WTC11 (cell line): ENCODE measurements at places on chromosomes 5 and 9.
A peak's percentile ranks its signal among the peaks of the same experiment; 100 is the strongest.

GRCh38 chr5:16957304-16958196, 21.5 kb upstream of the MYO10 start:
- no peak for DNase-seq

GRCh38 chr5:24188216-24188925, 456.4 kb downstream of the CDH10 start:
- DNase-seq, result no peak

DNA sequence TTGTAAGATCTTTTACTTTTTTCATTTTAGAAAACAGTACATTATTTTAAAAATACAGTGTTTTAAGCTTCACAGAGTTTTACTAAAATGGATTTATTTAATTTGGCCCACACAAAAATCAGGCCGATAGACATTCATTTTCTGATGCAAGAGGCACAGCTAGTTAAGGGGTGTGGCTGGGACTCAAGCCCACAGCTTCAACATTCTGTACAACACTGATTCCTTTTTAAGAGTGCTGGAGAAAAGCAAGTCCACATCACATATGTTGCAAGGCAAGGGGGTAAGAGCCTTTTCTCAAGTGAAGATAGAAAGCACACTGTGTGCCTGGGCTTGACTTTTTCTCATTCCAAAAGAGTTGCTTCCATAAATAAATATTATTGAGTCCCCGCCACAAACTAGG, 195.9 kb downstream of the RFK start:
- no peak for DNase-seq

GRCh38 chr9:133760713-133761290, 22.6 kb upstream of the SARDH start:
- DNase-seq, result no peak

DNA sequence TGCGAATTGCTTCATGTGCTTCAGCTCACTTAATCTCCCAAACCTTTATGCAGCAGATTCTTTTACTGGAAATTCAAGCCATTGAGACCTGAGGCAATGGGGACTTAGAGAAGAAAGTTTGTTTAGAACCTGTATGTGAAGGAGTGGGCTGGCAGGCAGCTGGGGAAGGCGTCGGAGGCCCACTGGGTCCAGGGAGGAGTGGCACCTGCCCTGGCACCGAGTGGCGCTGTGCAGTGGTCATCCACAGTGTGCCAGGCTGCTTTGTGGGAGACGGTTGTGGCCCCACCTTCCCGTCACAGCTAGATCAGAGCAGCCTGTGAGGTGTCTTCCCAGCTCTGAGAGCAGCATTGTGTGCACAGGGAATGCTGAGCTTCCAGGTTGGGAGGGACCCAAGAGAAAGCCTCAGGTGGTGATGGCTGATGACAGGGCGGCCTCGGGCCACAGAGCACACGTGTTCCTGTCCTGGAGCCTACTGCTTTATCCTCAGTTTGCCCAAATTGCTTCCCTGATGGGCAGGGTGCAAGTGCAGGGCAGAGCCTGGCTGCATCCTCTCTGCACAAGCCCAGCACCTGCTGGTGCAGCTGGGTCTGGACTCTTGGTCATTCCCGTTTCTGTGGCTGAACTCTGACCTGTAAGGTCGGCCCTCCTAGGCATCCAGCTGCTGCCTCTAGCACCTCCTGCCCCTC, 175.2 kb downstream of the CACNA1B start:
- DNase-seq, result no peak

DNA sequence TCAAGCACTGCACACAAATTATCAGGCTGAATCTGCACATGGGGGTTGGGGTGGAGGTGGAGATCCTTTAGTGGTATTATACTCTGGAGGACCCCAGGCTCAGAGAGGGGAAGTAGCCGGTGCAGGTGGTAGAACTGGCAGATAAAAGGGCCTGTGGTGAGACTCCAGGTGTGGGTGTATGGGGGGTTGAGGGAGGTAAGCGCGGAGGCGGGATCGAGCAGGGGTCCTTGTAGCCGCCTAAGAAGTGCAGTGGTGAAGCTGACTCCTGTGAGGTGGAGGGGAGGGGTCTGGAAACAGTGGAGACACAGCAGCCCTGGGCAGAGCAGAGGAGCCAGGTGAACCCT, 841 bp downstream of the ACSL6 start:
- DNase-seq, result peak; percentile 23

GRCh38 chr5:96756985-96757384, 50.8 kb downstream of the ERAP1 start:
- DNase-seq, result no peak

DNA sequence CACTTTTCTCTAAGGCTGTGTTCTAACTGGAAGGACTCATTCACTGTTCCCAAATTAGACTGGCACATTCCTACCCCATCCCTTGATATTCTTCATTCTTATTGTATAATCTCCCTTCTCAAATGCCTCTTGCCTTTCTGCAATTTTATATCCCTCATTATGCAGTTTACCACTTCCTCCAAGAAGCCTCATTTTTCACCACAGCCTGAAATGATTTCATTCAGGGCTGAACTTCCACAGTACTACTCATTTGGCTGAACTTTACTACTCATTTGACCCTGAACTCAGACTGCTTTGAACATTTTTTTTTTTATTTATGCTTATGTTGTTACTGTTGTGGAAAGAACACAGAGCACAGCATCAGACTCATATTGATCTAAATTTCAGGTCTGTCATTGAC, 32.7 kb downstream of the GRIA1 start:
- DNase-seq, result no peak

GRCh38 chr5:27402828-27403227, 364.4 kb upstream of the CDH9 start:
- no peak for DNase-seq

GRCh38 chr9:35757226-35757891, 3.3 kb upstream of the MSMP start:
- no peak for DNase-seq

DNA sequence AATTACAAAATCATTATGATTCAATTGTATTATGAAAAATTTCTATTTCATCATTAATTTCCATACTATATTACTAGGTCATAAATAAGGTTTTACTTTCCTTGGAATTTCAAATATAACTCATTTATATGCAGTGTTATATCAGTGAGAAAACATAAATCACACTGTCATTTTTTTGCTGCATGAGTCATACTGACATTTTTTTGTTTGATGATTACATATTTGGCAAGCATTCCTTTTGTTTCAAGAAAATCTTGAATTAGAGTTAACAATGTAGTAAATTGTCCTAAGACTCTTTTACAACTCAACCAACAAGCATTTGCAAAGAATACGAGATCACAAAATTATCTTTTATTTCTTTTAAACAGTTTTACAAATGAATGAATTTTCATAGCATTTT, 298.4 kb upstream of the SEMA6A start:
- no peak for DNase-seq

- no peak for DNase-seq
Observed at GRCh38 chr5:15827741-15828140, 327.8 kb downstream of the FBXL7 start.

DNA sequence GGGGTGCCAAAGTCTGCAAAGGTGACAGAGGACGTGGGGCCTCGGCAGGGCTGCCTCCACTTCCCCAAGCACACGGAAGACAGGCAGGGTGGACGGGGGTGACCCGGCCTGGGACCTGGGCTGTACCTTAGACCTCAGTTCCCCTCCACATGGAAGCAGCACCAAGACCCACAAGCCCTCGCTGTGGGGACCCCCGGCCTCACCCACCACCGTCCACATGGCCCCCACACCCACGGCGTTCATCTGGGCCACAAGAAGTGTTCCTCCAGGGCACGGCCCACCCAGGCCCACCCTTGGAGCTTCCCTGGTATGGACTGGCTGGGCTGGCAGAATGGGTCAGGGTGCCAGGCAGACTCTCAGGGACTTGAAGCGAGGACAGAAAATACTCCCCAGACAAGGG, 45.8 kb upstream of the NKD2 start:
- DNase-seq, result no peak

- no peak for DNase-seq
Observed at GRCh38 chr5:126360467-126360866, 62.7 kb upstream of the GRAMD2B start.

GRCh38 chr9:12712532-12712931, 19.3 kb downstream of the TYRP1 start:
- DNase-seq, result no peak

DNA sequence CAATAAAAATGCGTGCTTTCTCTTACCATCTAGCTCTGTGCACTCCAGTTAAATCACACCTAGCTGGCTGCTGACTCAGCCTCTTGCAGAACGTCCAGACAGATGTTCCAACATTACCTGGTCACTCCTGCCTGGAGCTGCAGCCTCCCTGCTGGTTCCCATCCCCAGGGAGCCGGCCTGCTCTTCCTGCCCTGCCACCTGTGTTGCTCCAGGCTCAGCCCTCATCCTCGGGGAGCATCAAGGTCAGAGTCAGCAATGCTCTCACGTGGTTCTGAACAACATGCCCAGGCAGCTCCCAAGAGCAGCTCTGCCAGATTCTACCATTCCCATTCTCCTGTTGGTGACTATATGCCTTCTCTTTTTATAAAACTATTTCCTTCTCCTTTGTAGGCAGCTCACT, 81.3 kb downstream of the GADD45G start:
- DNase-seq, result no peak

DNA sequence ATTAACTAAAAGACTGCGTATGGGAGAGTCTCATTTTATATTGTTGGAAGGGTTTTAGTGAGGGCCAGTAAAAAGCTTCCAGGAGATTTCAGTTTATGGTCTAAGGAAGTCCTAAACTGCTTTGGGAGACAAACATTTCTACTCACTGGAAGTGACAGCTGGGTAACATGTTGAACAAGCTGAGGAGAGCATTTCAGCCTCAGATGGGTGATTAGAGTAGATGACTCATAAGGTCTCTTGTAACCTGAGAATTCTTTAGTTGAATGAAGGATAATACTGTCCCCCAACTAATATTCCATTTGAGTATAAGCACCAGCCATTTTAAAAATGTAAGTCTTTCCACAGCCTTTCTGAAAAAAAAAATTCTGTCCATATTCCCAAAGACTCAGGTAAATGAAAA, 218.0 kb upstream of the C9orf72 start:
- DNase-seq, result no peak

DNA sequence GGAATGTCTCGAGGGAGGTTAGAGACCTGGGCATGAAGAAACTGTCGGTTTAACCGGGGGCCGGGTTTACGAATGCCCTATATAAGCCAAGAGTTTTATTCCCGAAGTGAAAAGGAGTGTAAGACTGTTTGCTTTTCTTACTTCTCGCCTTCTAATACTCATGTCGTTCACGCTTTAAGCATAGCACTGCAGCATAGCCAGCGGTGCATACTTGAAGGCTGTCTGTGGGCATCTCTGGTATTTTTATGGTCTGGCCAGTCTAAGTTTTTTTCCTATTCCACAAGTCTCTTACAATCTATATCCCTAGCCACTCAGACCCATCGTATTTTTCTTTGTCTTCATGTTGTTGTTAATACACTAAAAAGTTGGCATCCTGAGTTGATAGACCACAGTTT, 1.2 kb downstream of the UHRF2 start:
- peak; percentile 19 for DNase-seq

- DNase-seq, result peak; percentile 30
Observed at GRCh38 chr5:102090770-102091169, 205.3 kb downstream of the SLCO4C1 start.

DNA sequence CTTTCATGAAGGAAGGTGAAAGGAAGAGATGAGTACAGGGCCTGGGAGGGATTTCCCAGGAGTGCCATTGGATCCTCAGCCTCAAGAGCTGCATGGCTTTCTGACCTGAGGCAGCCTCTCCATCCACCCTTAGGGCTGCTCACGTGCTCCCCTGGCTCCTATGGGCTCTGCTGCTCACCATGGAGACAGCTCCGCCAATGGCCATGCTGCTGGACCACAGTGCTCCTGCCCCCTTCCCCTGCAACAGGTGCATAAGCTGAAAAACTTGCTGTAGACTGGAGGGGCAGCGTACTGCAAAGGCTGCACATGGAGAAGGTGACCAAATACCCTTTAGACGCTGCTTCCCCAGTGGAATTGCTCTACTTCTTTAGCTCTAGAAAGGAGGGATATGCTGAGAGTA, 112.7 kb upstream of the PANK3 start:
- no peak for DNase-seq

- no peak for DNase-seq
Observed at GRCh38 chr5:113179156-113179555, 202.6 kb downstream of the DCP2 start.

GRCh38 chr5:172503925-172504700, 49.8 kb upstream of the SH3PXD2B start:
- DNase-seq, result no peak

- no peak for DNase-seq
Observed at GRCh38 chr5:38330207-38330606, 71.8 kb downstream of the EGFLAM start.

DNA sequence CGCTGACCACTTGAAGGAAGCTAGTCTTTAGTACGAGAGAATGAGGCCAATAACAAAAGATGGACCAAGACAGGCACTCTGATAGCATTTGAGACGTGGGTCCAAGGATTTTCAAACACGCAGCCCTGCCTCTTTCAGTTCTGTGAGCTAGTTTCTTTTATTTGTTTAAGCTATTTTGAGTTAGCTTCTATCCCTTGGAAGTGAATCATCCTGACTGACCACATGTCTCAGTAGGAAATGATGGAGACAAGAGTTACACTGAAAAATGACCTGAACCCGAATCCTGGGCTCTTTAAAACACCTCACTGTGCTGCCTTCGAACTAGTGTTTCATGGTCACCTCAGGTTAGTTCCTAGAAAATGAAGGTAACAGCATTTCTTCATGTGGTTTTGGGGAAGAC, 9.9 kb downstream of the TEK start:
- no peak for DNase-seq

- no peak for DNase-seq
Observed at GRCh38 chr5:95081982-95082381, 202.9 kb downstream of the MCTP1 start.

GRCh38 chr5:61784341-61784740, 452.3 kb downstream of the ZSWIM6 start:
- DNase-seq, result no peak

- DNase-seq, result peak; percentile 77
Observed at GRCh38 chr9:95754533-95755420, 120.7 kb upstream of the ERCC6L2 start.

GRCh38 chr9:116490321-116490720, 196.8 kb upstream of the TRIM32 start:
- DNase-seq, result no peak

DNA sequence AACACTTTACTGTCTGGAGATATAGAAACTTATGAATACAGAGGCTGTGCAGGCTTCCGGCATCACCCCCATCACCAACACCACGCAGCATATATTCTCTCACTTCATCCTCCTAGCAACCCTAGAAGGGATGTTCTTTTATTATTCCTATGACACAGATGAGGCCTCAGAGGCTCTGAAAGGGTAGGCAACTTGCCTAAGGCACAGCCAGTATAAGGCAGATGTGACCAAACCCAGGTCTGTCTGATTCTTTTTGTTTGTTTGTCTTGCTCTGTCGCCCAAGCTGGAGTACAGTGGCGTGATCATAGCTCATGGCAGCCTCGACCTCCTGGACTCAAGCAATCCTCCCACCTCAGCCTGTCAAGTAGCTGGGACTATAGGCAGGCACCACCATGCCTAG, 22.8 kb upstream of the CORO2A start:
- DNase-seq, result no peak
